ENCODE measurements at places on chromosomes 4 and X. TPM values are rescaled to one million over a fixed set of nuclear protein-coding genes. Genes with fewer than 3 reads are reported as not detected.

DNA sequence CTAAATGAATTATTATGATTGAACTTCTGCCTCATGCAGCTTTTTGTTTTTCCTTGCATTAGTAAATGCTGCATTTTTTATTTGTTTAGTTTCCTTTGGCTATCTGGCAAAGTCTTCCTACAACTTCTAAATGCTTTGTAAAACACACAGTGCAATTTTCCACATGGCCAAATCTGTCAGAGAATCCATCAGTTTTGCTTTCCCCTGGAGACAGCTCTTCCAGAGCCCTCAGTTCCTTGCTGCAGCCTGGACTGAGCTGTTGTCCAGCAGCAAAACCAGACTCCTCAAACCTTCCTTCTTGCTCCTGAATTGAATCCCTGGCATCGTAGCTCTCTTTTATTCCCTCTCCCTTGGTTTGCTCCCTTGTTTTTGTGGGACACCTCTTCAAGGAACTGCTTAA is 42.6 kb downstream of the MED28 start:
- DNase-seq, result no peak

- no peak for DNase-seq
Measured at GRCh38 chr4:82223715-82224114, 150.1 kb downstream of the HNRNPD start.

- no peak for DNase-seq
Measured at GRCh38 chrX:23786268-23786815, 3.4 kb downstream of the SAT1 start.

SMIM43 gene
- total RNA-seq, result not detected
